ENCODE measurements at places on chromosomes 2 and 18.

DNA sequence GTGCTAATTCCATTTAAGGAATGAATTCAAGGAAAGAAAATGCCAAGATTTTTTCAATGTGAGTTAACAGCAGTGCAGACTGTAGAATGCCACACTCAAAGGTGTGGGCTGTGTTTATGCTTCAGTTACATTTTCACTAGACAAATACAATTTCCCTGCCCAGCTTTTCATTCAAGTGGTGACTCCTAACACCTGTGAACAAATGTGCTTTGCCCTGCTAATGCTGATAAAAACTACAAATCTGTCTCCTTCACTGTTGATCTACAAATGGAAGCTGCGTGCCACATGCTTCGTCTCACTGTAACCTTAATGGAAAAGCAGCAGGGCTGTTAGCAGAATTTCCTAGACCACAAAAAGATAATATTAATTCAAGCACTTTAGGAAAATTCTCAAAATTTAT, 19.8 kb upstream of the TCF4 start:
- no peak for DNase-seq

- no peak for DNase-seq
These were observed 10.6 kb downstream of the CFLAR start for GRCh38 chr2:201126308-201127151.

DNA sequence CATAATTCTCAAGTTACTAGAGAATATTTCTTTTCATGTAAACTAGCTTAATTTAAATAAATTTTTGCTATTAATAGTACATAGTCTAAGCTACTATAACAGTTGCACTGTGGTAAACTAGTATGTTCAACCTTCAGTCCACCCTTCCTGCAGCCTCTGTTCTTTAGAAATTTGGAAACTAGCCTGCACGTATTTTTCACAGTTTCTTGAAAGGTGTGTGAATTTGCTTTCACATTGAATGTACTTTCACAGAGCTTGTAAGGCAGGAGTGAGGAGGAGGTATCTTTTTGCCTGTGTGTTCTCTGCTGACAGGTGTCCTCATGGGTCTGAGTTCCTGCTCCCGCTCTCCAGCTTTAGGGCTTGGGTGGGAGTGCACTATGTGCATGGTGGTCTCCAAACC, 117.5 kb downstream of the ATP9B start:
- DNase-seq = no peak

GRCh38 chr2:12227941-12228608, 481.6 kb downstream of the LPIN1 start:
- no peak for DNase-seq

- DNase-seq = no peak
These were observed 681 bp downstream of the SPR start for GRCh38 chr2:72887740-72888437.

Data from NK-92 treated with Interleukin-12 subunit alpha and Interleukin-12 subunit beta, amount 100 ng/mL, for 24 hours (cell line).